ENCODE measurements at places on chromosomes 3 and 15.
A peak's percentile ranks its signal among the peaks of the same experiment; 100 is the strongest.

- no peak for DNase-seq
These were observed 48.3 kb upstream of the ACP3 start for GRCh38 chr3:132268956-132269355.

GRCh38 chr3:153595186-153595815 lies 433.3 kb downstream of the RAP2B start:
- DNase-seq = no peak

GRCh38 chr15:52558196-52558595 lies 10.6 kb downstream of the ARPP19 start:
- DNase-seq = no peak

GRCh38 chr15:24761704-24762302 lies 86.2 kb downstream of the NPAP1 start:
- DNase-seq = no peak

DNA sequence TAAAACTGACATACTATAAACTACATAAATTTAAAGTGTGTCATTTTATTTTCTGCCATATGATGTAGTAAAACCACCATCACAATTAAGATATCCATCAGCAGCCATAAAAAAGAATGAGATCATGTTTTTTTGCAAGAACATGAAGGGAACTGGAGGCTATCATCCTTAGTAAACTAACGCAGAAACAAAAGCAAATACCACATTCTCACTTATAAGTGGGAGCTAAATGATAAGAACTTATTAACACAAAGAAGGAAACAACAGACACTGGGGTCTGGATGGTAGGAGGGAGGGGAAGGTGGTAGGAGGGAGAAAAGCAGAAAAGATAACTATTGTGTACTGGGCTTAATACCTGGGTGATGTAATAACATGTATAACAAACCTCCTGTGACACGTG lies 24.6 kb downstream of the CCDC14 start:
- no peak for DNase-seq

DNA sequence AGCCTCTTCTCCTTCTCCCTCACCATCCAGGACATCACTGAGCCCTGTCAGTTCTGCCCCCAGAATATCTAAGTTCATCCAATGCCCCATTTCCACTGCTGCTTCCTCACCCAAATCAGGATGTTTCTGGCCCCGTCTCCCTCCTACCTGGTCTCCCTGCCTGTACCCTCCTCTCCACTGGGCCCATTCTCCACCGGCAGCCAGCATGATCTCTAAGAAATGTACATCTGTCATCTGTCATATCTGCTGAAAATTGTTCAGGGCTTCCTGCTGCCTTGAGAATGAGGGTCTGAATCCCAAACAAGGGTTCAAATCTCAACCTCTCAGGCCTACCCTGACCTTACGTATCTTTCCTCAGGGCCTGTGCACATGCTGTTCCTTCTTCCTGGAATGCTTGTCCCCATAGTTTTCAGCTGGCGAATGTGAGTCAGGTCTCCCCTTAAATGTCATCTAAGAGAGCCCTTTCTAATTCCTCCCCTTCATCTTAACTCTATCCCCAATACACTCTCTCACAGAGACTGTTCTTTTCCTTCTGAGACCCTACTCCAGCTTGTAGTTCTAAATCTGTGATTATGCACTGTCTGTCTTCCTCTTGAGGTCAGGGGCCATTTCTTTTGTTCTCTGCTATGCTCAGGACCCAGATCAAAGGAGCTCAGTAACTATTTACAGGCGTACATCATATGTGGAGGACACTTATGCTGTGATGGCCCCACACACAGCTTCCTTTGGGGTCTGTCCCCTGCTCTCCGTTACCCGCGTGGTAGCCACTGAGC lies 40.8 kb downstream of the SMAD3 start:
- DNase-seq = peak; percentile 62

DNA sequence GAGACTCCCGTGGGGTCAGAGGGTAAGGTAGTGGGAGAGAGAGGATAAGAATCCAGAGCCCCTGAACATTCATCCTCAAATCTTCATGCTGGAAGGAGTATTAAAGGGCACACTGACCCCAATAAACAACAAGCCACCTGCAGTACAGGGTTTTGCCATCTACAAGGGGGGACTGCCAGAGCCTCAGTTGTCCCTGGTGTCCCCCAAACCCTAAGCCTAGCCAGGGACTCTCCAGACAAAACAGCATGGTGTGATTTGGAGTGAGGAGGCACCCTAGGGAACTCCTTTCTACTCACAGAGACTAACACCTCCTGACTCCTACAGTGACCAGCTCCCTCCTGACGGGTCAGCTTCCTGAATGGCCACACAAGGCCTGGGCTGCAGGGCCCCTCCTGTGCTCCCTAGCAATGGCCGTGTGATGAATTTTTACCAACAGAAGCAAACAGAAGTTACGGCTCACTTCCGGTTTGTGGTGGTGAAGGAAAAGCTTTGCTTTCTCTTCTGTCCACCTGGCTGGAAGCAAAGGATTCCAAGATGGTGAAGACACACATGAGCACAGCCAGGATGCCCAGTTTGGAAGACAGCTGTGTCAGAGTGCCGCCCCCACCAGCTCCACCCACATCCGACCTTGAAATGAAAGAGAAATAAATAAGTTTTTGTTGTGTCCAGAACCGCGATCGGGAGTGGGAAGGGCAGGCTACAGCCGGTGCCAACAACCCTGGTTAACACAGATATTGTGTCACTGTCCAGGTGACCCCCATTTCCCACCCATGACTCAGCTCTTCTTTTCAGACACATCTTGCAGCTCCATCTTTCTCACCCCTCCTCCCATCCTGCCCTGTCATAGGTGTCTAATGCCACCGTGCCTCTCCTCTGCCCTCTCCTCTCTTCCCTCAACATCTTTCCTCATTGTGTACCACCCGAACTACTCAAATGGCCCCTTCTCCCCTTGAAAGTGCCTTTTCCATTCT lies 69.6 kb upstream of the ATP13A3 start:
- DNase-seq = no peak

GRCh38 chr3:3134750-3135448 lies 8.2 kb downstream of the TRNT1 start:
- DNase-seq = no peak

DNA sequence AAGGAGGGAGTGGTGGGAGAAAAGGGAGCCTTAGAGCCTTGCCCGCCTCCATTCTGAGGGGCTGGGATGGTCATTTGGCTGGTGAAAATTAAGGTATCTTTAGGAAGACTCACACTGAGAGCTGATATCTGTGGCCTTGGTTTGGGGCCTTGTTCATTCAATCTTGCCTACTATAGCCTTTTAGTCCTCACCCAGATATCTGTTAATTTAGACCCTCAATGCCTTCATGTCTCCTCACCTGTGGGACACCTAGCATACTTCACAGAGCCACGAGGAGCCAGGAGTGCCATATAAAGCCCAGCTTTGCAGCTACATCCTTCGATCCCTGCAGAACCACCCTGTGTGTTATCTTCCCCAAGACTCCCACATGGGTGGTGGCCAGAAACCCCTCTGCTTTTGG lies 4.7 kb upstream of the ARNT2 start:
- no peak for DNase-seq

- no peak for DNase-seq
These were observed 311.3 kb downstream of the SLC9A9 start for GRCh38 chr3:143536817-143537535.

DNA sequence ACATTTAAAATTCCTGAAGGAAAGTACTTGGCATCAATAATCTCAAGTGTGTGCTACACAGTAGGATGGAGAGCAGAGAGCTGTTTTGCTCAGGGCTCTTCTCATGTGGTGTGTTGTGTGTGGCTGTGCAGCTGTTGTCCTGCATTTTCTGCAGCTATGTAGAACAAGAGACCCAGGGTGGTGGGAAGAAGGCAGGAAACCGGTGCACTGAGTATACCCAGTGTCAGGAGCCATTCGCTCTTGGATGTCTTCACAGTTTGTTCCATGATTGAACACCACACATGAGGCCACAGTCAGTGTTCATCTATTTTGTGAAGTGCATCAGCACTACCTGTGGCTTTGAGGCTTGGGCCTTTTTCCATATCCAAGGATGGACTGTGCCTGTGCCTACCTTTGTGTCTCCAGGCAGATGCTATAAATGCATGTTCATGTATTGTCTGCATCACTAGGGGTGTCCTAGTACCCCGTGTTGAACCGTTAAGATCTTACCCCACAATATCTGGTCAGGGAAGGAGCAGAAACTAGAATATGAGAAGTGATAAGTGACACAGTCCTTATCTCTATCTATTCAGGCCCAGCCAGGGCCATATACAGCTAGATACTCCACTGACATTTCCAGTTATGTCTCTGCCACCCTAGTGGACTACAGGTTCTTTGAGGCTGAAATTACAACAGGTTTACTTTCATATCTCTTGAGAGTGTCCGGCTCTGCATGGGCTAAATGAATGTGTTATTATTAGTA lies 194.3 kb downstream of the NR2F2 start:
- no peak for DNase-seq

DNA sequence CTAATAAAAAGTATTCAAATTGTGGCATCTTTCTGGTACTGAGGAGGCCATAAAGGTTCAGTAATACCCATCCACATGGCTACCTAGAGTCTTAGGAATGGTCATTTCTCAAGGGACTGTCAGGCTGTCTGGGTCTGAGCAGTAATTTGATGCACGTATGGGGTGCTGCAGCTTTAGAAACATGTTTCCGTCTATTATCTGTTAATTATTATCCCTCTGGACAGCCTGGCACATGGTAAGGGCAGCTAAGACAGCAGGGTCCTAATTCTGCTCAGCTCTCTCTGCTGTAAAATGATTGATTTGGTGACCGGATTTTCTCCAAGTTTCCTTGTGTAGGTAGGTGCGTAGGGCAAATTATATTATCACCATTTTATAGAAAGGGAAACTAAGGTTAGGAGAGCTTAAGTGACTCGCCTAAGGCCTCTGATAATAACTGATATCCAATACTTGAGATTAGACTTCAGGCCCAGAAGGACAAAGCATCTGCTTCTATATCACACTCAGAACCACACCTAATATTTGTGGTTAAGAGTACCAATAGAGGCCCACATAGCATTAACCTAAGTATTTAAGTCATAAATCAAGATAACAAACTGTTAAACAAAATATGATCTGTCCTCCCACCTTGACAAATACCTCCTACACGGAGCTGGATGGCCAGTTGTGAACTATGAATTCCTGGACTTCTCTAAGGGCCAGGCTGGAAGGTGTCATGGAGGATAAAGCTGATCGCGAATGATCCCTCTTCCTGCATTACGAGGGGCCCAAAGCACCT lies 2.9 kb upstream of the RAP2B start:
- no peak for DNase-seq

GRCh38 chr3:87691109-87691508 lies 367.7 kb downstream of the CGGBP1 start:
- no peak for DNase-seq

DNA sequence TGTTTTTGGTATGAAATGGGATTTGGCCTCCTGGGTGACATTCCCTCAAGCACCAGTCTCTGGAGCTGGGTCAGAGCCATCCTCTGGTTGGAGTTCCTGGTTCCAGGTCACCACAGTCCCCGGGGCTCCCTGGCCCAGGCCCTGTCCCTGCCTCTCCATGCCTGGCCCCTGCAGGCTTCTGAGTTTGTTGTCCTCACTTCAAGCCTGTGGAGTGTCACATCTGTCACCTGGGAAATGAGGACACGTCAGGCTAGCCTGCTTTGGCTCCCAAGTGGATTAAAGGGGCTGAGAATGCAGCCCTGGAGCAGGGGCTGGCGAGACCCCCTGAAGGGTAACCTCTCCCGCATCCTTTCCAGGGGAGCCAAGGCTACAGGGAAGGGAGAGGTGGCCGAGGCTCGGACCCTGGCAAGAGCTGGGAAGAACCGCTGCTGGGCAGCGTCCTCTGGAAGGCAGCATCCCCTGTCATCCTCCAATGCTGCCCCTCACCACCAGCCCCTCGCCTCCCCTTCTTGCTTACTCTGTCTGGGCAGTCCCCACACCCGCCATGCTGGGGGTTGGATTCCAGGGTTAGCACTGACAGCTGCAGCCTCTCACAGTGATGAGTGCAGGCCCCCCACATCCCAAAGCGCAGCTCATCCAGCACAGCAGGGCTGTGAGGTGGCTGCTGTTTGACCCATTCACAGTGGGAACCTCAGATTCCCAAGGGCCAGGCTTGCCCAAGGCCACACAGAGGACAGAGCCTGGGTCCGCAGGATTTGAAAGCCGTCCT lies 75.5 kb upstream of the IQSEC1 start:
- peak; percentile 52 for DNase-seq

DNA sequence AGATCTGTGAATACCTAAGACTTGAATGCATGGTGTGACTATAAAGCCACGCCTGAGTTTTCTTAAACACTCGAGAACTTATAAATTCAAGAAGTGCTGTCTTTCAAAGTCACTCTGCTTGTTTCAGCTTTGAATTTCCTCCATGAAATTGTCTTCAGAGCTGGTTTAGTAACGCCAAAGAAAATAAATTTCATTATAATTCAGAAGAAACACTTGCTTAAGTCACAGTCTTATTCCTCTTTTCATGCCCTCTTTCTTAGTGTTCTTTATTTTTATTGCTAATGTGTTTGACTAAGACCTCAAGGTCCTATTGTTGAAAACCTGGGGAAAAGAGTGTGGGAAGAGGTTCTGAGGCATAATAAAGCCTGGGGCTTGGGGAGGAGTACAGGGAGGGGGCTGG lies 3.3 kb upstream of the RCN2 start:
- no peak for DNase-seq

DNA sequence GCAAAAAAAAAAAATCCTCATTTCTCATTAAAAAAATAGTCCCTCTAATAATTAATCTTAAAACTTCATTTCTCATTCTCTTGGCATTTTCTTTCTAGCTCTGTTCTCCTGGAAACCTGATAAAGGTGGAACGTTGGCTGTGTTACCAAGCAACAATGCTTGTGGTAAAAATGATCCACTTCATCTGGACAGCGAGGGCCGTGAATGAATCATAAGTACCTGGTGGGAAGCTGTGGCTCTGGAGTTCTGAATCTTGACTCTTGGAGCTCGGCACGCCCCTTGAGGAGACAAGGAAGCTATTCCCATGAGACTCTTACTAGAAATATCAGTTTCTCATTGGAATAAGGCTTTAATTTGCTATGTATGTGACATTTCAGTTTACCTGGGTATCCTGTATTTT lies 32.5 kb downstream of the BCL2L10 start:
- DNase-seq = no peak

GRCh38 chr15:70252056-70252950 lies 154.6 kb upstream of the TLE3 start:
- peak; percentile 64 for DNase-seq

GRCh38 chr3:17915341-17915740 lies 172.9 kb upstream of the TBC1D5 start:
- no peak for DNase-seq

GRCh38 chr15:80431635-80432344 lies 27.6 kb downstream of the ARNT2 start:
- peak; percentile 32 for DNase-seq

DNA sequence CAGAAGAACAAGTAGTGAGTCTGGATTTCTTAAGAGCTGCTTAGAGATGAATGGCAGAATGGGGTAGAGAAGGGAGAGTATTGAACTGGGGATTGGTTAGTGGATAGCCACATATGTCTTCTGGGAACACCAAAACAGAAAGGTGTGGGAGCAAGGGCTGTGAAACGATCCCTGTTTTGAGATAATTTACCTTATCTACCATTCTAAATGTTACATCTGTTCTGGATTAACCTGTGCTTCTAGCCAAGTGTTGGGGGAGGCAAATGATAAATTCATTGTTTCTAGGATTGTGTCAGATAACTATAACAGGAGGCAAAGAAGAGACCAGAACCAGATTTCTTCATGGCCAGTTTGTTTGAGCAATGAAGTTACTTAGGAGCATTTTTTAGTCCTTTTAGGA lies 8.4 kb downstream of the NR1D2 start:
- no peak for DNase-seq
